ENCODE measurements at places on chromosomes 4 and X.

DNA sequence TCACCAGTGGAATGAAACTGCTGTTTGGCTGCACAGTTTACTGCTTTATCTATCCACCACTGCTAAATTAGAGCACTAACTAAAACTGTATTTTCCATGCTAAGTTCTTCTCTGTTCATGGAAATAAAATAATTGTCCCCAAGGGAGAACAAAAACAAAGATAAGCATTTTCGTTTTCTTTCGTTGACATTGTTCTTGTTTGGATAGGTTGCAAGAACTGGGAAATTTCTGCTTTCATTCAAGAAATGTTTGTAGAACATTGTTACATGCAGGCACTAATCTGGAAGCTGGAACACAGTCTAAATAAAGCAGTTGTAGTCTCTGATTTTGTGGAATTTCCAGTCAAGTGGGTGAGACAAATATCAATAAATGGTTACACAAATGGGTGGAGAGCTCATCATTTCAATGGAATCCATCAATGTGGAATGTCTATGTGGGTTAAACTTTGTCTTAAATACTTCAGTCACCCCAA is 5.8 kb upstream of the CXCL8 start:
- no peak for DNase-seq

DNA sequence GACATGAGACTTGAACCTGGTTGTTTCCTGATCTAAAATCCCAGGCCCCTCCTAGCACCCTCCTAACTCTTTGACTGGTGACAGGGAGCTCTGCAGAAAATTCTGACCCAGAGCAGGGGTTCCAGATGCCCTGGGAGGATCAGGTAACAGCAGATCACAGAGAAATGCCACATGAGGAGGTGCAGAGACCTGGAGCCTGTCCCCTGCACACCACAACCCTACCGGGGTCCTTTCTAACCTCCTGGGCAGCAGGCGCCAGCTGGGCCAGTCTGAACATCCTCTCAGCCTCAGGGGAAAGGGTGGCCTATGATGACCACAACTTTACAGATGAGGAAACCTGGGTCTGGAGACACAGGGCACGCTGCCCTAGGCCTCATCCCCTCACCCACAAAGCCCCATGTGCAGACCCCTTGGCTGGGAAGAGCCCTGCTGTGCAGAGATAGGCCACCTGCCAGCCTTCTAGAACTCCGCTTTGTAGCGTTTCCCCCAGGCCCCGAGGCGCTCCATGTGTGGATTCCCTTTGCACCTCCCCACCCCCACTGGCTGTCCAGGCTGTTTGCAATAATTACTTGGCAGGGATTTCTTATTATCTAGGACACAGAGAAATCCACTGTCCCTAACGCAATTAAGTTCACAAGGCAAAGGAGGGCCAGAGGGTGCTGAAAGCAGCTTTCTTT is 36.5 kb downstream of the WDR1 start:
- DNase-seq: no peak

GRCh38 chrX:108090491-108091263 is 665 bp downstream of the PSMD10 start:
- no peak for DNase-seq

DNA sequence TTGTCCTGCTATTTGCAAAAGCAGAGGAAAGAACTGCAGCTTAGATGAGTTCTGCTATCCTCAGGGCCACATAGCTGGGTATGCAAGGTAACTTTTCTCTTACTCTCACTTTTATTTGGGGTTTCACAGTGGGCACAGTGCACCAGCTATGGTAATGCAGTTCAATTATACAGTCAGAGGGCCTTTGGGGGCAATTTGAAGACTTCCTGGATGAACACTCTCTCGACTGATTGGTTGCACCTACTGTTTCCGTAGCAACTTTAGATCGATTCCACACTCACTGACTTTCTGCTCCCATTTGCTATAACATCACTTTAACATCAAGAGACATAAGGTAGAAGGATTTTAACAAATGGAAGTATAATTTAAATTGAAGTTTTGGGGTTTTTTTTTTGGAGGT is 128.6 kb downstream of the SLC39A8 start:
- DNase-seq: no peak

DNA sequence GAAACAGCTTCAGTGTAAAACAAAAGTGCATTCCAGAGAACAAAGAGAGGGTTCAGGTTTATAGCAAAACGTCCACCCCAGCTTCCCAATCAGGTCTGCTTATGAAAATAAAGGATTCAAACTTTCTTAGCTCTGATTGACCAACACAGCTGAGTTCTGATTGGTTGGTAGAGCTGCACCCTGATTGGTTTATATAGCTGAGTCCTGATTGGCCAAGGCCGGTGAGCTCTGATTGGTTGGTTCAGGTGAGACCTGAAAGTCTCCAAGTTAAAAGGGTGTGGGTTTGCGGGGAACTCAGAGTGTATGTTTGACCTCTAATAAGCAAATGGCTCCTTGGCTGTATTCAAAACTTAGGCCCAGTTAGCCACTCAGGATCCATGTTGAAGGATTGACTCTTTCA is 20.9 kb downstream of the CLRN2 start:
- no peak for DNase-seq

DNA sequence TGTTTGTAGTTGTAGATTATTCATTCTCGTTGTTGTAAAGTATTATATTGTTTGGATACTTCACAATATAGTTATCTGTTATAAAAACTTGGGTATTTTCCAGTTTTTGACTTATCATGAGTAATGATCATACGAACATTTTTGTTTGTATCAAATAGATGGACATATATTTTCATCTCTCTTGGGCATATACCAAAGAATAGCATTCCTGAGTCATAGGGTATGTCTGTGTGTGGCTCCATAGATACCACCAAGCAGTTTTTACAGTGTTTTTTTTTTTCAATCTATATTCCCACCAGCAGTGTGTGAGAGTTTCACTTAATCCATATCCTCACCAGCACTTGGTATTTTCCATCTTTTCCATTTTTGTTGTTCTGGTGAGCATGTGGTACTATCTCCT is 89.7 kb upstream of the RAB40AL start:
- no peak for DNase-seq

DNA sequence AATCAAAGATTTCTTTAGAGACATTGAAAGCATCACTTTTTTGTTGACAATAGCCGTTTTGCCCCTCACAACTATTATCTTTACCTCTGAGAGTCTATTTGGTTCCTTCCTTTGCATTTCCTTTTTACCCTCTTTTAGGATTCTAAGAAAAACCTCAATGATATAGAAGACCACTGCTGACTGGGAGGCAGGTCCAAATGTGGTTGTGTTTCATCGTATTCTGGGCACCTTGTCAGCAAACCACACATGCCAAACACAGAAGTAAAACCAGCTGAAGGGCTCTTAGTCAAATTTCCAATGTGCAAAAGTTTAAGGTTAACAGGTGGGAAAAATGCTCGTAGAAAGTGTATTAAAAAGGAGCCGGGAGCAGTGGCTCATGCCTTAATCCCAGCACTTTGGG is 5.1 kb upstream of the PRMT9 start:
- DNase-seq: no peak

DNA sequence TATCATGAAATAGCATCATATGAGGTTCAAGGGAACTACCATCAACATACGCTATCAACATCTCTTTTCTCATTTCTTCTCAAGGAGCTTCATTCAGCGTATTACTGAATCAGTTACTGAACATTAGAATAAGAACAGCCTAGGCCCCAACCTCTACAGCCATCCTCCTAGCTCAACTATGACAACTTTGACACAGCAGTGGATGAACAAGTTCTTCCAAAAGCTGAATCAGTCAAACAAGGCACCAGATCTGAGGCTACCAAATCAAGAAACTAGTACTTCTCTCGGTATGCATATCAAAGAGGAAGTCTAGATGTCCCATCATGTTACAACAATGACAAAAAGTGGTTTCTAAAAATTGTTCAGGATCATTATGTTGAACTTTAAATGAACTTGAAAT is 57.4 kb downstream of the GATB start:
- no peak for DNase-seq

DNA sequence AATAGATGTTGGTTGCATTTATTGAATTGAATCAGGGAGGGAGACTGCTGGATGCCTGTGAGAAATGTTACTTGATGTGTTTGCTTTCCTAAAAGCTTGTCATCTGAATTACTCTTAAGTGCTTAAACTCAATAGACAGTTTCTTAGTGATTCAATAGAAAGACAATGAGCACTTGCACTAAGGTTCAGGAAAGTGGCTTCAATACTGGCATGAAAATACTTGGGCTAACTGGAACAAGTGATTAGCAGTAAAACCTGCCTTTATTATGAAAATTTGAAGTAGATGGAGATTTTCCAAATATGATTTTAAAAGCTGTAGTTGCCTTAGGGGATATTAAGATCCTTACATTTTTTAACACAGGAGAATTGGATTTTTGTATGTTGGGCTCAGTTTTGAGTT is 123.3 kb downstream of the RNF150 start:
- no peak for DNase-seq

DNA sequence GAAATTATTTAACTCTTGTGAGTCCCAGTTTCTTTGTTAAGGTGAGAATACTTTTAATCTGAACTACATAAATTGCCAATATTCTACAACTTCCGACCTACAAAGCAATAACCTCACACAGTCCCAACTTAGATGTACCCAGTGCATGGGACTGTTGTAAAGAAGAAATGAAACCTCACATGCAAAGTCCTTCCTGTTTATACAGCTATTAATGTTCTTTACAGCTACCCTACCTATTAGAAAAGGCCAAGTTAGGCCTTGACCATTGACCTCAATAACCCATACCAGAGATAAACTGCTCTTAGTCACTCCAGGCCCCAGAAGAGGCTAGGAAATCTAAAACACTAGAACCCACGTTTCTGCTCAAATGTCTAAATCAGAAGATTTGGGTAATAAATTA is 920.1 kb upstream of the TENM3 start:
- no peak for DNase-seq

- DNase-seq: no peak
Measured at GRCh38 chr4:14863418-14864364, 138.6 kb upstream of the CPEB2 start.

- no peak for DNase-seq
Measured at GRCh38 chrX:114675365-114675764, 91.5 kb downstream of the HTR2C start.

DNA sequence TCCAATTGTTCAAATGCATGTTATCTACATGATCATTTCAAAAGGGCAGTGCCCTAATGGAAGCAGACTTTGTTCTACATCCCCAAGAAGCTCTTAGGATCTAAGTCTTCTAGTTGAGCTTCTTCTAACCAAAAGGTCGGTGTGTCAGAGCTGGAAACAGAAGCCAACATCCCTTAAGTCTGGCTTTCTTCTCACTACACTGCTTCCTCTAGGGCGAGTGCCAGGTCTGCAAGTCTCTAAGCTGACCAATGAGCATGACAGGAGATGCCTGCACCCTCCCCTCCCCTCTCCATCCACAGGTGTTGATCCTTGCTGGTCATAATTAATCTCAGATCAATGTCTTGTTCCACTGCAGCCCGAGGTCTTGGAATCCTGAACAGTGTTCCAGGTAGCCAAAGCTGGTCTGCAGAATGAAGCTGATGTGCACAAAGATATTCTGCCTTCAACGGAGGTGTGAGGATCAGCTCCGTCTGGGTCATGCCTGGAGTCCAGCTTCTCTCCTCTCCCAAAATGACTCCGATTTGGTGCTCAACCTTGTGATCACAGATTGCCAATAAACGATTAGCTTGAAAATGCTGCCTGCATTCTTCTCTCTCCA is 44.1 kb downstream of the WDR1 start:
- DNase-seq: no peak

- DNase-seq: no peak
Measured at GRCh38 chrX:39499996-39500395, 597.8 kb downstream of the BCOR start.

DNA sequence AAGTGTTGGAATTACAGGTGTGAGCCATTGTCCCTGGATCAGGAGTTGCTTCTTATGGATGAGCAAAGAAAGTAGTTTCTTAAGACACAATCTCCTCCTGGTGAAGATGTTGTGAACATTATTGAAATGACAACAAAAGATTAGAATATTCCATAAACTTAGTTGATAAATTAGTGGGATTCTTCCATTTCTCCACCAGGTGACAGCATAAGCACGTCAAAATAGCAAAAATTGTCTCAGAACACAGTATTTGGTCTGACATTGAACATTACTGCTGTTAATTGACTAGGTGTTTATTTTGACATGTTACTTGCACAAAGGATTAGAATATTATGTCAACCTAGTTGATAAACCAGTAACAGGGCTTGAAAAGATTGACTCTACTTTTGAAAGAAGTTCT is 21.6 kb downstream of the CLDN34 start:
- no peak for DNase-seq

GRCh38 chr4:180057299-180057721 is 2185.9 kb upstream of the TENM3 start:
- DNase-seq: no peak

DNA sequence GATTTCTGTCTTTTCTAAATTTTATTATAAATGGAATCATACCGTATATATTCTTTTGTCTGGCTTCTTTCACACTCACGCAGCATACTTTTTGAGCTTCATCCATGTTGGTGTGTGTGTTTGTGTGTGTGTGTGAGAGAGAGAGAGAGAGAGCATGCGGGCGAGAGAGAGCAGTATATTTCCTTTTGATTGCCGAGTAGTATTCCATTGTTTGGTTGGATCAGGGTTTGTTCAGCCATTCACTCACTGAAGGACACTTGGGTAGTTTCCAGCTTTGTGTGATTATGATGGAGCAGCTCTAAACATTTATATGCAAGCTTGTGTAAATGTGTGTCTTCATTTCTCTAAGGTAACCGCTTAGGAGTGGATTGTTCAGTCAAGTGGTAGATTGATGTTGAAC is 3.1 kb upstream of the L1CAM start:
- DNase-seq: no peak

DNA sequence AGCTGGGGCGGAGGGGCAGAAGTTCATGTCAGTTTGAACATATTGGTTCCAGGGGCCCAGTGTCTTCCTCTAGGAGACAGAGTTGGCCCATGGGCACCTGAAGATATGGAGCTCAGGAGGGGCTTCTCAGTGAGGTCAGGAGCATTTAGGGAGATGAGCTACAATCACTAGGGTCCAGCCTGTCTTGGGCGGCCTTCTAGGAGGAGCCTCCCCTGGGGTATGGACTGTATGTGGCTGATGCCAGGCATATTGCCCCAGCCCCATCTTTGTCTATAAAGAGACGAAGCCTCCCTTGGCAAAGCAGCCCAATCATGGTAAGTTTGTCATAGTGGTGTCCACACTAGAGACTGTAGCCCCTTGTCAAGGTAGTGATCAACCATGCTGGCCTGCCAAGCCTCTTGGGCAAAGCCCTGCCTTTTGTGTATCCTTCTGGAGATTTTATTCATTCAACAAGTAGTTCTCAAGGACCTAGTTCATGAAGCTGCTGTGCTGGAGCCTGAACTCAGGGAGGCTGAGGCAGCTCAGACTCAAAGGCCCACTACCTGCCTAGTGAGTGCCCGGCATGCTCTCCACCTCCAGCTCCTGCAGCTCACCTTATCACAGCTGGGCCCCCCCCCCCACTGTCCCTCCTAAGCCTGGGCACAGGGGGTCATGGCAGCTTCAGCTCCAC is 5.4 kb upstream of the CNGA2 start:
- DNase-seq: no peak

DNA sequence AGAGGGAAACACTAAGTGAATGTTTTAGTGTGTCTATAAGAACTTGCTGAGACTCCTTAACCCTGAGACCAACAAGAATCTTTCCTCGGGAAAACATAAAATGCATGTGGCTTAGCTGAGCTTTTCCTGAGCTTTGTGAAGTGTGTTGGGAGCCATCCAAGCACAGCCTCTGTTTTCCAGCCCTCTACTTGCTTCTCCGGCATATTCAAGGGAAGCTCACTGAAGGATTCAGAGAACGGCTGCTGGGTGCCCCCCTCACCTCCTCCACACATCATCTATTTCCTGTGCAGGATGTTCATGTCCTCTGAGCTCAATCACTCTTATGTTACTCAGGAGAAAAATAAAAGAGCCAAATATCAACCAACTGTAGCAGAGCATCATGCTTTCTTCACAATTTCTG is 492.1 kb downstream of the IL15 start:
- no peak for DNase-seq

- DNase-seq: no peak
Measured at GRCh38 chr4:128386761-128387599, 99.4 kb upstream of the PGRMC2 start.
